Urothelium cell line (cell line): ENCODE measurements at places on chromosomes 2 and 18.

DNA sequence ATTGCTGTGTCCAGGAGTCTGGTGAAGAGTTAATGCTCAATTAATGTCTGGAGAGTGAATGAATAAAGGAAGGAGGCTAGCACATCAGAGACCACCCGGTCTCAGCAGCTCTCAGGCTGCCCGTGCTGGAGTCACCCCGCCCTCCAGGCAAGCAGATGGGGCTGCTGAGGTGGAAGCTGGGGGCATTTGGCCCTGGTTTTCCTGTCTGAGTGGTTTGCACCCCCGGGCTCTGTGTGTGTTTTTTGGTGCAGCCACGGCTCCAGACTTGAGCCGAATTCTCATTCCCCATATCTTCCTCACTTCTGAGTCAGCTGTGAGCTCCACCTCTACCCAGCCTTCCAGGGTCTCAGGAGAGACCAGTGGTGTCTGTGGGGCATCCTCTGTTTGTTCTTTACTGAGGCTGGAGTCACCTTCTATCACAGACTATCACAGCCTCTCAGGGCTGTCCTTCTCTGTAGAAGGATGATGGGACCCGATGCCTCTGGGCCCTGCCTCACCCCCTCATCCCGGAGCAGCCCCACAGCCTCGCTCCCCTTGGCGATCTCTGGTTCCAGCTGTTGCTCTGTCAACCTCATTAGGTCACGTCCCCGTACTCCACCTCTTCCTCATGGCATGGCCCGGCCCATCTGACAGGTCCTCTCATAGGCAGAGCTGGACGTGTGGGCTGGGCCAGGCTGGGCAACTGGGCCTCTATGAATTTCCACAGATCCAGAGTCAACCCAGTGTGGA is 60.8 kb downstream of the HS1BP3 start:
- DNase-seq, result no peak

DNA sequence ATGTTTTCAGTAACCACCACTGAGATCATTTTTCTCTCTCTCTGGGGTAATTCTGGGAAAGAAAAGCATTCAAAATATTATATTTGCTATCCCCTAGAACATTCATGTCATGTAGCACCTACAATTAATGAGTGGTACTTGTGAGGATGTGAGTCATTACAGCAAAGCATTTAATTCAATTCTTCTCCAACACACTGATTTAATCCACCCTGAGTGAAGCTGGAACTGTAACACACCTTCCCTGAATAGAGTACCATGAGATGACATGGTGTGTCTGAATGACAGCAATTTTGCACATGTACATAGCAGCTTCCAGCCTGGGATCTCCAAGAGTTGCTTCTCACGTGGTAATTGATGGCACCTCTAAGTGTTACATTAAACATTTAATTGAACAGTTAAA is 207.1 kb upstream of the SLC14A2 start:
- DNase-seq, result no peak

DNA sequence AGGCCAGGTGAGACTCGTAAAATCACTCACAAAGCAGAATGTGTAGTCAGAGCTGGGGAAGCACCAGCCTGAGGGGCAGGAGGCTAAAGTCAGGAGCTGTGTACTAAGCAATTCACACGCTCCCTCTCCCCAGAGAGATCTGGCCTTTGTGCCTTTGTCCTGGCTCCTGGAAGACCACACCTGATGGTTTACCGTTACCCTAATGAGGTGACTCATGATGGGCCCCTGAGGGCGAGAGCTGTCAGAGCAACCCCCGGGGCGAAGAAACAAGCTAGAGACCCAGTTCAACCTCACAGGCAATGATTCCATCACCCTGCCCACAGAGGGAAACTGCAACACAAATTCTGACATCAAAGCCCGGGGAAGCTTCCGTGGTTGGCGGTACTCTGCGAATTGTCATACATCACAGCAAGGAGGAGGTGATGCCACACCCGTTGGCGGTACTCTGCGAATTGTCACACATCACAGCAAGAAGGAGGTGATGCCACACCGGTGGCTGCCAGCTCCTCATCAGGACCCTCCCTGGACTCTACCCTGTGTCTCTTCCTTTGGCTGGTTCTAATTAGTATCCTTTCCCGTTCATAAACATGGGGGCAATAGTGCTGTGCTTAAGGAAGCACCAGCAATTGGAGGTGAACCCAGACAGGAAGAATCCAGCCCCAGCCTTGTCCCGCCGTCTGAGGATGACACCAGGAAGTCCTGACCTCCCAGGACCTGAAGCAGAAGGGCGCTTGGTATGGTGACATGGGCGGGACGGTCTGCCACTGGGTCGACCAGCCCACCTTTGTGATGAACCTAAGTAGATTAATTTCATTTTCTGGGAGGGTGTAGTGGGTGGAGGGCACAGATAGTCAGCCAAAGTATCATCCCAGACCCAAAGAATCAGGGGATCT is 30.5 kb downstream of the B3GNT7 start:
- DNase-seq, result no peak

DNA sequence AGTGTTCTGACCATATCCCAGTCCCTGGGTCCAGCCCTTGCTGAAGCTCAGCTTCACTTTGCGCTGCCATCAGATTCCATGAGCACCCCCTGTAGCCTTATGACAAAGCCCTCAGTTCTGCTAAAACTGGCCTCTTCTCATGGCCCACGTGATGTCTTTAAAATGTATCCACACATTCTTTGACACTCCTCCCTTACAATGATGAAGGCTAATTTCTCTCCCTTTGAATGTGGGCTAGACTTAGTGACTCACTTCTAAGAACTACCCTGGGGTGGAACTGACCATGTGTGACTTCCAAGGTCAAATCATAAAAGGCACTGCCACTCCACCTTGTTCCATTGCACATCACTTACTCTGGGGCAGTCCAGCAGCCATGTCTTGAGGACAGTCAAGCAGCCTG is 45.4 kb upstream of the GORASP2 start:
- DNase-seq, result no peak

DNA sequence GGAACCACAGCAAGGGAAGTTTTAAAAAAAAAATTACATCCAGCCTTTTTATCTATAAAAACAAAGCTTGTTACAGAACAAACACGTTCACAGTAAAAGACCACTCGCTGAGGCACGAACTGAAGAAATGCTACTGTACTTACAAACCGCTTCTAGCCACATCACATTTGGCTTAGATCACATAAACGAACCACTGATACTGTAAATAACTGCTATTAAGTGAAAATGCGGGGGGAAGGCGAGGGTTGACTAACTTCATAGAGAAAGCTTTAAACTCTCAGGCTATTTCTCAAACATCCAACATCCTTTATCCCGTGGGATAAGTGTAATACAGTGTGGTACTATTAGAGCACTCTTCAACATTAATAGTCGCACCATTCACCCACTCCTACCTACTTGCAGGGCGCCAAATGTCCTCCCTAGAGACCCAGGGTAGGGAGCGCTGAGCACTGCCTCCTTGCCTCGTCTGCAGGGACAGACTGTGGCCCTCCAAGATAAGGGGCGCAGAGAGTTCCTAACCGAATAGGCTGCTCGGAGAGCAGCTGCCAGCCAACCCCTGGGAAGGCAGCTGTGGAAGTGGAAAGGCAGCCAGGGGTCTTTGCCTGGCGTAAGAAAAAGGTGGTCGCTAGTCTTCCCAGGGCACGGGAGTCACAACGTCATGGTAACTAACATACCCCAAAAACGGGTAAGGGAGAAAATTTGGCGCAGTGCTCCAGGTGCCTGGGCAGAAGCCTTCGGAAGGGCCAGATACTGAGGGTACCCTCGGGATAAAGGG is 854 bp downstream of the GPR155 start:
- peak; percentile 40 for DNase-seq

- no peak for DNase-seq
Observed at GRCh38 chr2:10085043-10085667, 4.9 kb upstream of the CYS1 start.

DNA sequence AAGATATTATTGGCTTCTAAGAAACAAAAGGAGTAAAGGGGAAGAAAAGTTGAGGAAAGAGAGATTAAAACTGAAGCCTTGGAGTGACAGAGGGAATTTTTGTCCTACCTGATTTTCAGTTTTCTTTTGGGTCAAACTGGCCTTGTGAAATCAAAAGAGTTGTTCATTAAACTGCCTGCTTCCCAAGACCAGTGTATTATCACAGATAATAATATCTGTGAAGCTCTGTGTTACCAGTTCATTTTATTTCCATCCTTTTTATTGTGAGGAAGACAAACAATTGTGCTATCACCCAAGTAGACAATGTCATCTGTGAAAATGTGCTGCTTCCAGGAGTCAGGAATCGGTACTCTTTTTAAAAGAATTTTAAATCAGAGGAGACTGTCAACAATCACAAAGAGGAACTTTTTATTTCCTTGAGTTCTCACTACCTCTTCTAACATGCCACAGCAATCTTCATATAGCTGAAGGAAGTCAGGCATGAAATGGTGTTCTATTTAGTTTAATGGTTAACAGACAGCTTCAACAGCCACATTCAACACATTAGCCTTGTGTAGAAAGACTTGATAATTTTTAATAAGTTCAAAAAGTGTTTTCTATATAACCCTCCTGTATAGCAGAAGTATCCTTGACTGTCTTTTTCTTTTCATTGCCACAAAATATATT is 554.8 kb downstream of the PIK3C3 start:
- no peak for DNase-seq

DNA sequence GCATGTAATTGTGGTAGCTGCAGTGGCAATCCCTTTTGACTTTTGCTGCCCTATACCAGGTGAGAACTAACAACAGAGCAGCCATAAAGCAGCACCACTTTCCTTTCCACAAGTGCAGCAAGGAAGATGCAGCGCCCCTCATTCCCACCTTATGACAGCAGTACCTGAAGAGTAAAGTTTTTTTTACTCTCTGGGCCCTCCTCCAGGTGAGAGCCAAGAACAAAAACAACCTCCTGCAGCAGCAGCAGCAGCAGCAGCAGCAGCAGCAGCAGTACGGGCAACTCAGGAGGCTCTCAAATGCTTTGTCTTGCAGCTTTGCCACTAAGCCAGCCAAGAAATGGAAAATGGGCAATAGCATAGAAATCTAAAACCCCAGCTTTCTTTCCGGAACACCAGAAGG is 397.5 kb downstream of the FIGN start:
- DNase-seq, result no peak

GRCh38 chr2:78023356-78023755 is 501.2 kb upstream of the LRRTM4 start:
- no peak for DNase-seq

DNA sequence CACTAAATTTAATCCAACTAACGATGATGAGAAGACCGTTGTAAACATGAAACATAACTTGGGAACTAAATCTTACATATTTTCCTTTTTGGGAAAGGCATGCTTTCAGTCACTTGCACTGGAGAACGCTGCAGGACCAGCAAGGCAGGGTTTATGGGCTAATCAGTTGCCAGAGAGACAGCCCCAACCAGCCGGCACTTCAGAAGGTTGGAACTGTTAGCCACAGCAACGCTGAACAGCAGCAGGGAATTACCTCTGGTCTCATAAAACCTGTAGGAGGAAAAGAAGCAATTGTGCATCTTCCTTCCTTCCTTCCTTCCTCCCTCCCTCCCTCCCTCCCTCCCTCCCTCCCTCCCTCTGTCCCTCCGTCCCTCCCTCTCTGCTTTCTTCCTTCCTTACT is 33.9 kb upstream of the SIX2 start:
- DNase-seq, result no peak

DNA sequence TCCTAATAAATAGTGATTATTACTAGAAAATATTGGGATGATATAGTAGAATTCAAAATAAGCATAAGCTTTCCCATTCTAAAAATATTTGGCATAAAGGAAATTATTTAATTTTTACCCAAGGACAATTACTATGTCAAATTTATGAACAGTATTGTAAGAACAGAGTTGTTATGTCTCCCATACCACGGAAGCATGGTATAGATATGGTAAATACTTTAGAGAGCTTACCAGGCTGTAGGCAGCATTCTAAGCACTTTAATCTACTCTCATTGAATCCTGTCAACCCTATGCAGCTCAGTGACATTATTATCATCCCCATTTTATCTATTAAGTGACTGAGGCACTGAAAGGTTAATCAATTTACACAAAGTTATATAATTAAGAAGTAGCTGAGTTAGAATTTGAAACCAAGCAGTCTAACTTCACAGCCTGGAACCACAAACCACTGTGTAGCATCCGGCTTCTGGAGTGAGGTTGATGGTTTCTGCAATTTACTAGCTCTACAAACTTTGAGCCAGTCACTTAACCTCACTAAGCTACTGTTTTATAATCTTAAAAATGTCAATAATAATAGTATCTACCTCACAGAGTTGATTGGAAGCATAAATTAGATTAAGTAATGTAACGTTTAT is 323.7 kb downstream of the ARHGAP15 start:
- DNase-seq, result no peak

- DNase-seq, result no peak
Observed at GRCh38 chr2:111024496-111024895, 96.2 kb upstream of the BCL2L11 start.

GRCh38 chr2:237192881-237193280 is 107.2 kb downstream of the COPS8 start:
- no peak for DNase-seq

DNA sequence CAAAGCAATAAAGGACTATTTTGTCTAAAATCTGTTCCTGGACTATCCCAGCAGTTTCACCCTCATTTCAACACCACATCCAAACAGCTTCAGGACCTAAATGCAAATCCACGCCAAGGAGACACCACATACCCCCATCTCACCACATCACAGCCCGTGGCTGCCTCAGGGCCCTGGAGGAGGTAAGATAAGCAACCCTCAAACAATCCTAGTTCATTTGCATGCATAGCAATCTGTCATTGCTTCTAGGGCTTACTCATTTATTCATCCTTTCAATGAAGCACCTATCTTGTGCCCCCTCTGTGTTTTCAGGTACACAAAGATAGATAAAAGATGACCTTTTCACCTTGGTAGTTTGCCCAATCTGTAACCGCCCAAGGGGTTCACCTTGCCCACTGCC is 86.5 kb downstream of the VSNL1 start:
- no peak for DNase-seq

DNA sequence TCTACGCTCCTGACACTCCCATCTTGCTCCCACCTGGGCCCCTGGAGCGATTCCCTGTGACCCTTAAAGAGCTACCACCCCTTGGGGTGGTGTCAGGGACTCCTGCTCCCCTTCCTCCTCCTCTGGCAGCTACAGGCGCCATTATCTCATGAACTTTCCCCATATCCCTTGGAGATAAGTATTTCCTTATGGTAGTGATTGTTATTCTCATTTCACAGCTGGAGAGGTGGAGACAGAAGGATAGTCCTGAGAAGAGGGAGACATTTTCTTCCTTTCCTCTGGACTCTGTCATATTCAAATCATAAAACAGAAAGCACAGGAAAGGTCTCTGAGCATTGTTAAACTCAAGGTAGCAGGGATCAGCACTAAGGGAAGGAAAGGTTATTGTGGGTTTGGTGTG is 34.6 kb downstream of the RDH14 start:
- no peak for DNase-seq

GRCh38 chr2:42314892-42315468 is 46.0 kb downstream of the COX7A2L start:
- peak; percentile 40 for DNase-seq

DNA sequence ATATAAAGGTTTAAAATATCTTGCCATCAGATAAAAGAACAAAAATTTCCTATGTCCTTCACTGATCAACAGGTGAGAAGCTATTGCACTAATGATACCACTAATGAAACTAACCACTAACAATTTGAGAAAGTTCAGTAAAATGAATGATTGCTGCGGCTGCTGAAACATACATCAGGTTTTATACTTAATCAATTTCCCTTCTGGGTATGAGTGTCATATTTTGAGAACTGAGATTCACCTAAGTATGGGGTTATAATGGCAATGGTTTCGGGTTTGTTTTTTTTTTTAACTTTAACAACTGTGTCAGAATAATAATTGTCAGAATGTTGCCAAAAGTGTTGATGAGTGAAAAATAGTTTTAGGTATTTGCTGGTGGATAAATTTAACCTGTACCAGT is 151.3 kb upstream of the SLC39A10 start:
- no peak for DNase-seq

GRCh38 chr18:61865466-61866175 is 27.2 kb downstream of the RNF152 start:
- no peak for DNase-seq
